ENCODE measurements at places on chromosomes 7 and 10.

DNA sequence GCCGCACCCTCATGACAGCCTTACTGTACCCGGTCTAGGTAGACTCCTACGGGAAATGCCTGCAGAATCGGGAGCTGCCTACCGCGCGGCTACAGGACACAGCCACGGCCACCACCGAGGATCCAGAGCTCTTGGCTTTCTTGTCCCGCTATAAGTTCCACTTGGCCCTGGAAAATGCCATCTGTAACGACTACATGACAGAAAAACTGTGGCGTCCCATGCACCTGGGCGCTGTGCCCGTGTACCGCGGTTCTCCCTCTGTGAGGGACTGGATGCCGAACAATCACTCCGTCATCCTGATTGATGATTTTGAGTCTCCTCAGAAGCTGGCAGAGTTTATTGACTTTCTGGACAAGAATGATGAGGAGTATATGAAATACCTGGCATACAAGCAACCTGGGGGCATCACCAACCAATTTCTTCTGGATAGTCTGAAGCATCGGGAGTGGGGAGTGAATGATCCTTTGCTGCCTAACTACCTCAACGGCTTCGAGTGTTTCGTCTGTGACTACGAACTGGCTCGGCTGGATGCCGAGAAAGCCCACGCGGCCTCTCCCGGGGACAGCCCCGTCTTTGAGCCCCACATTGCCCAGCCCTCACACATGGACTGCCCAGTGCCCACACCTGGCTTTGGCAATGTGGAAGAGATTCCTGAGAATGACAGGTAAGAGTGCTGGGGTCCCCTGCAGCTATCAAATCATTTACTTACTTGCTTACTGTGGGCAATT lies 8.5 kb upstream of the CHCHD1 start:
- DNase-seq, result no peak

- DNase-seq, result no peak
Observed at GRCh38 chr10:105243381-105243780, 602.3 kb downstream of the SORCS3 start.

DNA sequence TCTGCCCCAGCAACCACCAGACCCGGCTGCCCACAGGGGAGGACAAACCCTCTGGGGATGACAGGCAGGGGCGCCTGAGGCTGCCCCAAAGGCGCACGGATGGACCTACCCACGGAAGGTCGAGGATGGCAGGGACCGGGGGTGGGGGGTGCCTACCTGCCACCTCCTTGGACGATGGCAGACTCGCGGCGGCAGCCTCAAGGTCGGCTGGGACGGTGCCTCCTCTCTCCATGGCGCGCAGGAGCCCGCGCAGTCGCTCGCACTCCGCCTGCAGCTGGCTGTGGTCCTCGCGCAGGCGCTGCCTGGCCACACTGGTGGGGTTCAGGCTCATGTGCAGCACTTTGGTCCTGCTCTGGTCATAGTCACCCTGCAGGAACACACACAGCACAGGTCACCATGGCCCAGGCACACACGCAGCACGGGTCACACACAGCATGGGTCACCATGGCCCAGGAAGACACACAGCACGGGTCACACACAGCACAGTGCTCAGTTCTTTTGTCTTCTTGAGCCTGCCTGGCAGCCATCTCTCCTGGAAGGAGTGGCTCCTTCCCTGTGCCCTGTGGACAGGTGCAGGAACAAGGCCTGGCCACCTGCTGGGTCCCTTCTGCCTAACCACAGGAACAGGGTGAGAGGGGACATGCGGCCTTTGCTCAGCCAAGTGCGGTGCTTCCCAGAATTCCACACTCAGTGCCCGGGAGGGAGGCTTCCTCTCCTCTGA lies 266.6 kb downstream of the ELFN1 start:
- DNase-seq, result no peak

GRCh38 chr10:131677671-131678070 lies 223.1 kb upstream of the PPP2R2D start:
- no peak for DNase-seq

GRCh38 chr10:11813177-11813576 lies 10.0 kb upstream of the PROSER2 start:
- no peak for DNase-seq

- DNase-seq, result no peak
Observed at GRCh38 chr10:29034592-29034991, 254.3 kb upstream of the LYZL1 start.

GRCh38 chr7:133773601-133774000 lies 353.5 kb upstream of the LRGUK start:
- no peak for DNase-seq

DNA sequence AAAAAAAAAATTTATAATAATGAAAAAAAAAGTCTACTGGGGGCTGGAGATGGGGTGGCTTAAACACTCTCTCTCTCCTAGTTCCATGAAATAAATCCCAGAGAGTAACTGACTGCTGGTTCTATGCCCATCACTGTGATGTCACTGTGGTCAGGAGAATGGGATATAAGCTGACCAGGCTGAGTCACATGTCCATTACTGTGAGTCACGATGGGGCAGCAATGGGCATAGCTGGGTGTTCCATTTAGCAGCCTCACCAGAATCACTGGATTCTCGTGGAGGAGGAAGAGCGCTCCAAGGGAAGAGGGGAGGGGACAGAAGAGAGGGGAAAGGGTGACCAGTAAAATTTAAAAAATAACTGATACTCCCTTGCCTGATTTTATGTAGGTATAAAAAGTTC lies 37.1 kb downstream of the MASTL start:
- DNase-seq, result peak; percentile 70

GRCh38 chr7:96838481-96838880 lies 128.8 kb upstream of the SEM1 start:
- DNase-seq, result no peak

DNA sequence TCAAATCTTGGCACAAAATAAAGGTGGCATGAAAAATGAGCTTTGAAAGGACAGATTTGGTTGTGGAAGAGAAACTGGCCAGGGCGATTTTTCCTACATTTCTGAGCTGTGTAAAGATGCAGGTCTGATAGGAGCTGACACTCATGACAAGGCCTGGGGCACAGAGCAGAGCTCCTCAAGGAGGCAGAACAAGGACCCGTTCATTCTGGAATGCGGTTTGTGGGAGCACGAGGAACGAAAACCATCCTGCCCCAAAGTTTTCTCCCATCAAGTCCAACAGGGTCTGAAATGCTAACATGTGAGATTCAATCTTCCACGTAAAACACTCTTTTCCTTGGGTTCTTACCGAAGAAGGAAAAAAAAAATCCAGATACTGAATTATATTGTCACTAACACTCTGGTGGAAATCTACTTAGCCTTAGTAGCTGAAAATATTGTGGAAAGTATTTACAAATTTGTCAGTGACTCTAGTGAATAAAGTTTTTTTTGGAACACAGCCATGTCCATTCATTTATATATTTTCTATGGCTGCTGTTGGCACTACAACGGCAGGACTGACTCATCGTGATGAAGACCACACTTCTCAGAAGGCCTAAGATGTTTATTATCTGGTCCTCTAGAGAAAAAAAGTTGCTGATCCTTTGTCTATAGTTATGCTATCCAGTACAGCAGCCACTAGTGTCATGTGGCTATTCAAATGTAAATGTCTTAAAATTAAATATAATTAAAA lies 215.7 kb downstream of the BAMBI start:
- DNase-seq, result peak; percentile 58

GRCh38 chr7:17680026-17680425 lies 260.3 kb downstream of the SNX13 start:
- peak; percentile 69 for DNase-seq

DNA sequence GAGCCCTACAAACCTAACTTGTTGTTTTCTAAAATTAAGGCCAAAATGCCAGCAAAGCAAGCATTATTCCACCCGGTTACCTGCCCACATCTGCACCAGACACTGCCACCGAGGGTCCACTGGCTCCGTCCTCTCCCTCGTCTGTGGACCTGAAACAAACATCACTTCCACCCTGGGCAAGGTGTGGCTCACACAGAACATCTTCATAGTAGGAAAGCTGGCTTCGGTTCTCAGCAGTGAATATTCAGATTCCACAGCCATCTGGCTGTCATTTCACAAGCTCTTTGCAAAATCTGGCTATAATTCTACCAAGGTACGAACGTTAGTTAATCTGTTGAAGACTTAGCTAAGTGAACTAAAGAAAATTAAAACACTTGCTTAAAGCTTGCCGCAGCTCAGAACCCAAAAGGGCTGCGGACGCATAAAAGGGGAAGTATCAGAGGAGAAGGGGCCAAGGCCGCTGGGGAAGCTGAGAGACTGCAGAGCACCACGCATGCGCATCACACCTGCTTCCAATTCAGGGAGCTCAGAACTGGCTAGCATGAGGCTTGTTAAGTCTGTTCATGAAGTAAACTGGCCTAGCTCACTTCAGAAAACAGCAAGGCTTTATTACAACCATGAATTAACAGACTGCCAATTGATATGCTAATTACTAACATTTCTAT lies 46.1 kb downstream of the PTPRN2 start:
- DNase-seq, result no peak

- DNase-seq, result no peak
Observed at GRCh38 chr10:102024799-102025198, 31.2 kb downstream of the ARMH3 start.

GRCh38 chr10:132698761-132699391 lies 87.1 kb downstream of the NKX6-2 start:
- no peak for DNase-seq

DNA sequence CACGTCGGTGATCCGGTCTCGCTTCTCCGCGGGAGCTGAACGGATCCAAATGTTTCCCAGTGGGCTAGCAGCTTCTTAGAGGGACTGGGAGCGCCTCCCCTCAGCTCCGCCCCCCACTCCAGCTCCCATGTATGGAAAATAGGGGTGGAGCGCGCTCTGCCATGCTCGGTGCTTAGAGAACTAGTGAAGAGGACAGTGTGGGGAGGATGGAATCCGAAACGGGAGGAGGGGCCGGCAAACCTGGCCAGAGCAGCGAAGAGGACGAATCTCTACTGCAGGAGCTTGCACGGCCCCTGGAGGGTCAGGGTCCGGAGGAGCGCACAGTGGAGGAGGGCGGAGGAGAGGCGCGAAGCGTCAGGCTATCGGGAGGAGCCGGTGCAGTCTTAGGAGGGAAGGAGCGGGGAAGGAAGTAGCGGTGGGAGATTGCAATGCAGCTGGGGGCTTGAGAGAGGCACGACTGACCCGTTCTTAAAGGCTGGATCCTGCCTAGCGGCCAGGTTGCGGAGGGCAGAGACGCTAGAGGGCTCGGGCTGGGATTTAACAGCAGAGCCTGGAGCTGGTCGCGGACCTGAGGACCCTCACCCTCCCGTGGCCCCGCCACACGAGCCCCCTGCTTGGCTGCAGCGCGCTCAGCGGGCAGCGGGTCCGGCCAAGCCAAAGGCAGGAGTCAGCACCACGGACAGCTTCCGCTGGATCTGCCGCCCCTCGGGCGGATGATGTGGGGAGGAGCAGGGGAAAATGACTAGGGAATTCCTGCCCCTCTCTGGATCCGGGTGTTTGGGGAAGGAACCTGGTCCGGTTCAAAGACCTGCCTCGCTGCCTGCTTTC lies at the start of gene PRLHR:
TSS of gene PRLHR (minus strand) at position 51 of the 828 bp plus-strand sequence. CDS start 404 bp downstream, outside the sequence.
- DNase-seq, result no peak

- DNase-seq, result no peak
Observed at GRCh38 chr7:139683137-139683921, 94.5 kb downstream of the HIPK2 start.

DNA sequence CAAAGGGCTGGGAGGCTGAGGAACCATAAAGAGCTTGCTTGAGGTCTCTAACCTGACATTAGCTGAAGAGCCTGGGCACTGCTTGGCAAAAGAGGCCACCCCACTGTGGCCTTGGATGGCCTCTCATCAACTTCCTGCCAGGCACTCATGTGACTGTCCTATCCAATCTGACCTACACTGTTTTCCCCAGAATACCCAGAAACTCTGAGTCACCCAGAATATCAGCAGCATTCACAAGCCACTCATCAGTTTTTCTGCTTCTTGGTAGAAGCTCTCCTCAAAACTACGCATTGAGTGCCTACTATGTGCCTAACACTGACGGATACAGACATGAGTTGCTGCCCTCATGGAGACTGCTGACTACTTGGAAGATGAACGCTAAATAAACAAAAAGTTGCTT lies 4.1 kb upstream of the NT5C2 start:
- no peak for DNase-seq

DNA sequence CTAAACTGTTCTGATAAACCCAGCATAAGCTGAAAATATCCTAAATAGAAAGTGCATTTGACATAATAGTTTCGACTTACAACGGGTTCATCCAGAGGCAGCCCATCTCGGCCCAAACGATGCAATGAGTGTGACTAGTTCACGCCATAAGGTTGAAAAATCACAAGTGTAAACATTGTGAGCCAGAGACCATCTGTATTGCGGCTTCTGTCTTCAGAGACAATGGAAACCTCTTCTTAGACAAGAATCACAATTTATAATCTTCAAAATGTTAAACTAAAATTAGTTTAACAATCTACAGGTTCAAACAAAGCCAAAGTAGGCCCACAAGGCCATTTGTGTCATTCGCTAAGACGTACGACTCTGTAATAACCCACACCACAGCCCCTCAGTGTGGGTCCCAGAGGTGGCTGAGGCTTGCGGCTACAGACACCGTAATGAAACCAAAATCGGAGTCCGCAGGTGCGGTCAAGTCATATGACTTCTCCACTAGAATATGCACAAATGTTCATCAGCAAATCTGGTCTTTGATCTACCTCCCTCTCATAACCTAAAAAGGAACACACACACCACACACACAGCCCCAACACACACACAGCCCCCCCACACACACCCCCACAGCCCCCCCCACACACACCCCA lies 81.8 kb downstream of the DIP2C start:
- no peak for DNase-seq

DNA sequence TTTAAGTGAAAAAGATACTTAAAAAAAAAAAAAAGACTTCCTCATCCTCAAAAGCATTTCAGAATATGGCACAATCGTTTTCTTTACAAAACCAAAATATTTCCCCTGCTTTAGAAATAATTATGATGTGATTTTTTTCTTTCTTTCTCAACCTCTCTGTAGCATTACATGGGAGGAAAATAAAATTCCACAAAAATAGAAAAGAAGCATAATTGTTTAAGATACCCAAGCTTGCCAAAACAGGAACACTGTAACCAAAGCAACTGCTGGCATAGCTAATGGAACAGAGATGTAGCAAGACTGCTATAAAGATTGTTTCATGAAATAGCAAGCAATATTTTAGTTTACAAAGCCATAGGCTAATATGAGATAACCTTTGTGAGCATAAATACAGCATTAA lies 75.6 kb upstream of the GPR22 start:
- DNase-seq, result no peak

DNA sequence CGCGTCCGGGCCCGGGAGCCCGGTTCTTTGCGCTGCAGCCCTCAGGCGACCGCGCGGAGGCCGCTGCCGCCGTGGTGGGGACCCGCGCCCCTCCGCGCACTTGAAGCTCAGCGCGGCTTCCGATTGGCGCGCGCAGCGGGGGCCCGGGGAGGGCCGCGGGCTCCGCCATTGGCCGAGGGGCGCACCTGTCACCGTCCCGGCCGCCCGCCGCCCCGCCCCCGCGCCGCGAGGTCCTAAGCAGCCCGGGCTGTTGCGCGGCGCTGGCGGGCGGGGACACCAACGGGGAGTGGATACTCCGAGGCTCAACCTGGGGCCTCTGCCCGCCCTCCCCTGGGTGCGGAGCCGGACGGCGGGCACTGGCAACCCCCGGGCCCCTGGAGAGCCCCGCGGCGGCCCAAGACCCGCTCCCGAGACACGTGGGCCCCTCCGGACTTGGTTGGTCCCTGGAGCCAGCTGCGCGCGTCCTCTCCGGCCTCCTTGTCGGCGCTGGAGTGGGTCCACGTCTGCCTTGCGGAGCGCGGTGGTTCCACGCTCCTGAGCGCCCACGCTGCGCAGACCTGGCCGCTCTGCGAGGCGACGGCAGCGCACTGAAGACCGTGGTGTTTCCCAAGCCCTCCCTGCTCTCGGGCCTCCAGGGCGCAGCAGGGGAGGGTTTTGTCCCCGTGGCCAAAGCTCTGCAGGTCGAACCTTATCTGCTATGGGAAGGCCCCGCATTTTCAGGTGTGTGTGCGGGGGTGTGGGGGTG lies at the start of gene MNX1:
TSS of gene MNX1 (minus strand) at position 76 of the 745 bp plus-strand sequence. CDS start 313 bp downstream, outside the sequence.
- DNase-seq, result no peak
